Mammary microvascular endothelial cell (primary cell): ENCODE measurements at places on chromosomes 5 and 9. TPM values are rescaled to one million over a fixed set of nuclear protein-coding genes. Genes with fewer than 3 reads are reported as not detected.

The GPR150 gene
- total RNA-seq: 1.5 and 1.9 TPM in 2 replicates

The FOXD4 gene
- not detected in 2 replicates for total RNA-seq

The IL7R gene
- total RNA-seq: 1.8 and 3.8 TPM in 2 replicates

The LTC4S gene
- not detected in 2 replicates for total RNA-seq

The ZNF354C gene
- 1.6 and 3.1 TPM in 2 replicates for total RNA-seq

The SPATA31D4 gene
- not detected in 2 replicates for total RNA-seq

The DMRT2 gene
- not detected in 2 replicates for total RNA-seq

The SOHLH1 gene
- 0.34 TPM in 1 of 2 replicates, not detected in the other for total RNA-seq

The TMEM215 gene
- not detected in 2 replicates for total RNA-seq

The MARCOL gene
- not detected in 2 replicates for total RNA-seq

The ELOVL7 gene
- total RNA-seq: 1.6 and 2.5 TPM in 2 replicates

The ITGA1 gene
- 12.7 and 21.5 TPM in 2 replicates for total RNA-seq
